Activated CD8-positive, alpha-beta memory T cell treated with anti-CD3 and anti-CD28 coated beads for 48 hours (primary cell): ENCODE measurements at places on chromosomes 16 and 17.

GRCh38 chr16:27544671-27545070, 5.0 kb downstream of the GTF3C1 start:
- no peak for DNase-seq

GRCh38 chr16:15484662-15485061, 50.3 kb downstream of the BMERB1 start:
- DNase-seq = no peak

DNA sequence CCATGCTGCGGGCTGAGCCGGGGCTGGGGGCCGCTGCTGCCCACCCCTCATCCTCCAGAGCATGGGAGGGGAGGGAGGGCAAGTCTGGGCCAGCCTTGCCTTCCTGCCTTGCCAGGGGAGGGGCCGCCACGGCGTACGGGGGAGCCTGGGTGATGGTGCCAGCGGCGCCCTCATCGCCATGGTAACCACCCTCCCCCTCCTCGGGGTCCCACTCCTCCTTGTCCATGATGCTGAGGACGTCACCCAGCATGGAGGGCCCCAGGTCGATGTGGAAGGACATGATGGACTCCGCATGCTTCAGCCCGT, 23.9 kb upstream of the CPSF4L start:
- DNase-seq = no peak

DNA sequence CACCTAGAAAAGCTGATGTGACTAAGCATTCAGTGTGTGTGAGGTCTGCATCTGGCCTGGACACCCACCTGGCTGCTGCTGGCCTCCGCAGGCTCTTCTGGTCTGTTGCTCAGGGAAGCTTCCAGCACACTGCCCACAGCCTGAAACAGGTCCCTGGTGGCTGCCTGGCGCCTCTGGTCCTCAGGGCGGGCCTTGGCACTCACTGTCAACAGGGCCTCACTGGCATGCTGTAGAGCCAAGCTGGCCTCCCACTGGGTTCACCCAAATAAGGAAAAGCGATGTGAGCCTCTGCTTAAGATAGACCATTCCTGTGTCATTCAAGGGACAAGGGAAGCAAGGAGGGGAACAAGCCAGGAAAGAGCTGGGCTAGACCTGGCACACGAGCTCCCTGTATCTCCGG, 70.6 kb upstream of the BCO1 start:
- DNase-seq = no peak

DNA sequence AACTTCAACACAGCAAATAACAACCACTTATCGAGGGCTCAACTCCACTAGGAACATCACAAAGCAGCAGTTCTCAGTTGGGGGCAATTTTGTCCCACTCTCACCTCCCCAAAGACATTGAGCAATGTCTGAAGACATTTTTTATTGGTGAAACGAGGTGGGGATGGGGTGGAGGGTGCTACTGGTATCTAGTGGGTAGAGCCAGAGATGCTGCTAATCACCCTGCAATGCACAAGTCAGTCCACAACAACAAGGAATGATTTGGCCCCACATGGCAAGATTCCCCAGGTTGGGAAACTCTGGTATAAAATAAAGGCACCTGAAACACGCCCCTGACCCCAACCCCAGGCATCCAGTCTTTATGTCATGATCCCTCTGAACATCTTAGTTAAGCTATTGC, 33.3 kb downstream of the TLE7 start:
- no peak for DNase-seq

- DNase-seq = no peak
Measured at GRCh38 chr17:73492125-73492820, 152.0 kb downstream of the SDK2 start.

DNA sequence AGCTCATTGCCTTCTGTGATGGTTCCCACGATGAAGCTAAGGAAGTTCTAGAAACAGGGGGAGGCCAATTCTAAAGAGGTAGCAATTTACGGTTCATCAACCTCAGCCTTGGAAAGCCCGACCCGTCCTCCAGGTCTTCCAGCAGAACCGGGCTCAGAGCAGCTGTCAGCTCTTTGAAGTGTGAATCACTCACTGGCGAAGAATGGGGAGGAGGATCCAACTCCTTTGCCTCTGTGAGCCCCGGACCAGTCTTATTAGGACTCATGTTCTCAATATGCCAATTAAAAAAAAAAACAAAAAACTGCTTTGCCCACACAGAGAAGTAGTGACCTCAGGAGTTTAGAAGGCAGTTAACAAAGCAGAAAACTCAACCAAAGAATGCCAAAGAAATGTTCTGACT, 31.4 kb downstream of the STX8 start:
- DNase-seq = no peak

DNA sequence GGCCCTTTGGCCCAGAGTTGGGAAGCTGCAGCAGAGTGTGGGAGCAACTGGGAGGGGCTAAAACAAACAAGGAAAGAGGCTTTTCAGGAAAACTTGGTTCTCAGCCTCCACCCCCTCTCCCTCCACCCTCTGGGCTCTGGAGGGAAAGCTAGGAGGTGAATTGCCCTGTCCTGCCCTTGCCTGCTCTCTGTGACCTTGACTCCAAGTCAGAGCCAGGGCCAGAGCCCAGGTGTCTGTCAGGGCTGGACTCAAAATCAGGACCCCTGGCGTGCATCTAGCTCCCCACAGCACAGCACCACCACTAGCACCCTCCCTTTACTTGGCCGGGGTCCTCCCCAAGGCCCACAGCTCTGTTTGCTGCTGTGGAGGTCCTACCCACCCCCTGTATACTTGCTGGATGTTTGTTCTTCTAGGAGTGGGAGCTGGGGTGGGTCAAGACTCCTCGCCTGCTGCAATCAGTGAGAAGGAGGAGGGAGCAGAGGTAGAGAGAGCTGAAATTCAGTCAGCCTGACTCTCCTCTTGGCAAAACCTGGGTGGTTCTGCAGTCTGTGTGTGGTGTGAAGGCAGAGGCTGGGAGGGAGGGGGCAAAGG, 2.8 kb upstream of the NR1D1 start:
- DNase-seq = no peak

DNA sequence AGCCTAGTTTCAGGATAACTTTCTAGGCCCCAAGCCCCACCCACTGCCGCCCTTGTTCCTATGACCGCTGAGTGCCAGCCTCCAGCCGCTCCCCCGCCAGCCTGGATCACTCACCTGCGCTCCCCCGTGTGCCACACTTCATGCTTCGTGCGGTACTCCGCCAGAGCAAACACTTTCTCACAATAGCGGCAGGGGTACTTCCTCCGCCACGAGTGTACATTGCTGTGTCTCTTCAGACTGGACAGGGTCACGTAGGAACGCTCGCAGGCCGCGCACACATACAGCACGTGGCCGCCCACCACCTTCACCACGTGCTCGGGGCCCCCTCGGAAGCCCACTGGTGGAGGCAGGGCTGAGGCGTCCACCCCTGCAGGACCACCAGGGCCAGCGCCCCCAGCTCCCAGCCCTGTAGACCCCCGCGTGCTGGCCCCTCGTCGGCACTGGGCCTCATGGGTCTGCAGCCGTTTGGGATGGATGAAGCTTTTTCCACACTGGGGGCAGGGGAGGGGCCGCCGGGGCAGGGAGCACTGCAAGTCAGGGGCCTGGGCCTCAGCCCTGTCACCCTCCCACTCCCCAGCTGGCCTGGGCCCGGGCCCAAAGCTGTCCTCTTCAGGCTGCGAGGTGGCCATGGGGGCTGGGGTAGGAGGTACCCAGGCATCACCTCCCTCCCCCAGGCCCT, 13.7 kb downstream of the ZBTB4 start:
- DNase-seq = no peak

- no peak for DNase-seq
Measured at GRCh38 chr16:86709902-86710601, 131.7 kb downstream of the FOXL1 start.

DNA sequence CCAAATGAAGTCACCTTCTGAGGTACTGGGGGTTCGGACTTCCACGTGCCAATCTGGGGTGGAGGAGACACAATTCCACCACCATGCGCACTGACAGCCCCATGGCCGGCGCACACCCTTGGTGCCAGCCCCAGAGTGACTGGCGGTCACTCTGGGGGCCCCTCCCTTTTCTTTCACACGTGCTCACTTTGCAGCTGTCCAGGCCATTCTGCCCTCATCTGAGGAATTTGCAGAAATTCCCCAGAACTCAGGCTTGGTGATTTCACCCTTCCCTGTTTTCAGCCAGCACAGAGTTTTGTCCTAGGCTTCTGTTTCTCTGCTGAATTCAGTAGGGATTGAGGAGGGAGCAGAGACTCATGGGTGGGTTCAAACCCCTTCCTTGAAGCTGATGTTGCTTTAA, 54.8 kb downstream of the CDRT4 start:
- no peak for DNase-seq

DNA sequence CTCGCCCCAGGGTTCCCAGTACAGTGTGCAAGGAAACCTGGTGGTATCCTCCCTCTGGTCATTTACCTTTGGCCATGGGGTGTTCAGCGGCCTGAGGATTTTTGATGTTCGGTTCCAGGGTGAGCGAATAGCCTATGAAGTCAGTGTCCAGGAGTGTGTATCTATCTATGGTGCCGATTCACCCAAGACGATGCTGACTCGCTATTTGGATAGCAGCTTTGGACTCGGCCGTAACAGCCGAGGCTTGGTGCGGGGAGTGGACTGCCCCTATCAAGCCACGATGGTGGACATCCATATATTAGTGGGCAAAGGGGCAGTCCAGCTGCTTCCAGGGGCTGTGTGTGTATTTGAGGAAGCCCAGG, 1.2 kb downstream of the AOC2 start:
- DNase-seq = no peak

DNA sequence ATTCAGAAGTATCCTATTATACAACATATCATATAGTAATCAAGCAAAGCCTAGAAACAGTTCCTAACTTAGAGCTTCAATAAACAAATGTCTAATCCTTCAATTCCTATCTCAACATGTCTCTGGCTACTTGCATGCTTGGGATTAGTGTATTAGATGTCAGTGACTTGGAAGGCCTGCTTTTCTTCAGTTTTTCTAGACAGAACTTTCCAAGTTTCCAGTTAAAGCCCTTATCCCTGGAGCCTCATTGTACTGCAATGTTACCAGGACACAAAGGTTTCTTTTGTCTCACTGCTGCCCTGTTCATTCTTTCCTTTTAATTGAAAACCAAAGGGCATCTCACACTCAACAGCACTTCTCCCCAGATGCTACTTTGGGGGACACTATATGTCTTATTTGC, 16.5 kb downstream of the PSME3IP1 start:
- DNase-seq = no peak

DNA sequence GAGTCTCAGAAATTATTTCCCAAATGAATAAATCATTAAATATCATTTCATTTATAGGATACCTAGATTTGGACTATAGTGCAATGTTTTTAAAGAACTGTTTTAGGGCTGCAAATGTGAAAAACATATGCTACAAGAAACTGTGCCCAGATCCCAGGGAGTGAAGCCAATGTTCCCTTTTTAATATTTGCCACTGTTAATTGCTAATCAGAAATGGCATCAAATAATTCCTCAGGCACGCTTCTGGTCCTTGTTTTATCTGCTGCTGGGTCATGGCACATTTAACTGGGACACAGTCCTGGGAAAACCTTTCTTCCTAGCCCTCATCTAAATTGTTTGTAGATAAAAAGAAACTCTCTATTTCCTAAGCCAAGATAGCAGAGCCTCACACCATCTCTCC, 79.3 kb upstream of the CNTNAP4 start:
- DNase-seq = no peak
